Activated T-cell treated with anti-CD3 and anti-CD28 coated beads for 1 hour (primary cell): ENCODE measurements at places on chromosomes 16 and 17.

GRCh38 chr16:29986231-29986630, 9.2 kb downstream of the HIRIP3 start:
- no peak for DNase-seq

- DNase-seq: no peak
Measured at GRCh38 chr16:13013043-13013442, 111.6 kb downstream of the SHISA9 start.

GRCh38 chr17:50565402-50566350, 5.2 kb downstream of the CACNA1G start:
- no peak for DNase-seq

GRCh38 chr16:65534121-65534528, 412.3 kb upstream of the CDH11 start:
- no peak for DNase-seq

DNA sequence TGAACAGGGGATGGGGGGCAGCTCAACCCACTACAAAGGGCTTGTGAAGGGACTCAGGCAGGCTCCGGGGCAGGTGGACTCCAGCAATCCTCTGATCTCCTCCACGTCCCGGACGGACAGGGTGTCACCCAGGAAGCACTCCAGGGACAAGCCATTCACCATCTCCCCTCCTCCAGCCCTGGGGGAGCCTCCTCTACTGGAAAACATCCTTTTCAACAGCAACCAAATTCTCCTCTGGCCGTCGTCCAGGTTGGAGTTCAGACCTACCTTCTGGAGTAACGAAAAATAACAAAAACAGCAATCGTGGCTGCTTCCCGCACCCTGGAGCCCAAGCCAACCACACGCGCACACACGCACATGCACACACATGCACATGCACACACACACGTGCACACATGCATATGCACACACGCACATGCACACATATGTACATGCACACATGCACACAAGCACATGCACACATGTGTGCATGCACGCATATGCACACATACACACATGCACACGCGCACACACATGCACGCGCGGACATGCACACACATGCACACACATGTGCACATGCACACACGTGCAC, 8.9 kb upstream of the RBFOX3 start:
- no peak for DNase-seq

DNA sequence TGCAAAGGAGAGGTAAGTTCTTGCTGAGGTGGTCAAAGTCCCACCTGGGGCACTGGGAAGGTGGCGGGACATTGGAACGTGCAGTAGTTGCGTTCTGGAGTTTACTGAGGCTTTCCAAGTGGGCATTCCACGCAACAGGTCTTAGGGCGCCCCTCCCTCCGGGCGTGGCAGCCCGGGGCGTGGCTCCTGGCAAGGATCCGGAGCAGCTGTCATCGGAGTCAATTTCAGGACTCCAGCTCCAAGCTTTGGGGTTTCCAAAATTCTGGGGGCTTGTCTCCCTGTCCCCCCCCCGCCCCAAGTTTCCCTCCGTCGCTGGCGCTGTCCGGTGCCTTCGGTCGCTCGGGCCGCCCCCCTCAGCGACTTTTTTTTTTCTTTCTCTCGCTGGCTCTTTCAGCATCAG, 43.1 kb upstream of the AMZ2 start:
- DNase-seq: no peak

GRCh38 chr17:77708049-77708448, 250.5 kb upstream of the TNRC6C start:
- no peak for DNase-seq
